ENCODE measurements at places on chromosomes 2 and 18.

GRCh38 chr2:72793798-72794440 lies 31.9 kb downstream of the EXOC6B start:
- no peak for DNase-seq

GRCh38 chr2:131148426-131148825 lies 43.3 kb downstream of the PLEKHB2 start:
- DNase-seq = no peak

DNA sequence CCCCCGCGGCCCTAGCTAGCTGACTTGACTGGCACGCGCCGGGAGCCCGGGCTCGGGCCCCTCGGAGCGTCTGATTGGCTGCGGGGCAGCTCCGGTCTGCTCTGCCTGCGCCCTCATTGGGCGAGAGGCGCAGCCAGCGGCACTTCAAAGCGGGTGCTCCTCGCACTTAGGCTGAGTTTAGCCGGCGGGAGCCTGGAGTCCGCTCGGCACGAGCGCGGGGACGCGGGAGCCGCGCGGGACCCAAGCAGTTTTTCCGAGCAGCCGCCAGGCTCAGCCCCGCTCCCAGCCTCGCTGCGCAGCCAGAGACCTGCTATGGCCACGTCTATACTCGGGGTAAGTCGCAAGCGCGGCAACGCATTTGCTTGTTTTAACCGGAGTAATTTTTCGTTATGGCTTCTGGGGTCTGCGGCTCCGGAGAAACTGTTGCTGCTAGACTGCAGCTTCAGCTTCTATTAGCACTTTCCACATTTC lies at the start of gene SP9:
TSS of gene SP9 (plus strand) at position 174 of the 471 bp plus-strand sequence. CDS start at position 313, 139 bp downstream.
- no peak for DNase-seq

GRCh38 chr2:184004948-184005672 lies 593.2 kb upstream of the ZNF804A start:
- no peak for DNase-seq

DNA sequence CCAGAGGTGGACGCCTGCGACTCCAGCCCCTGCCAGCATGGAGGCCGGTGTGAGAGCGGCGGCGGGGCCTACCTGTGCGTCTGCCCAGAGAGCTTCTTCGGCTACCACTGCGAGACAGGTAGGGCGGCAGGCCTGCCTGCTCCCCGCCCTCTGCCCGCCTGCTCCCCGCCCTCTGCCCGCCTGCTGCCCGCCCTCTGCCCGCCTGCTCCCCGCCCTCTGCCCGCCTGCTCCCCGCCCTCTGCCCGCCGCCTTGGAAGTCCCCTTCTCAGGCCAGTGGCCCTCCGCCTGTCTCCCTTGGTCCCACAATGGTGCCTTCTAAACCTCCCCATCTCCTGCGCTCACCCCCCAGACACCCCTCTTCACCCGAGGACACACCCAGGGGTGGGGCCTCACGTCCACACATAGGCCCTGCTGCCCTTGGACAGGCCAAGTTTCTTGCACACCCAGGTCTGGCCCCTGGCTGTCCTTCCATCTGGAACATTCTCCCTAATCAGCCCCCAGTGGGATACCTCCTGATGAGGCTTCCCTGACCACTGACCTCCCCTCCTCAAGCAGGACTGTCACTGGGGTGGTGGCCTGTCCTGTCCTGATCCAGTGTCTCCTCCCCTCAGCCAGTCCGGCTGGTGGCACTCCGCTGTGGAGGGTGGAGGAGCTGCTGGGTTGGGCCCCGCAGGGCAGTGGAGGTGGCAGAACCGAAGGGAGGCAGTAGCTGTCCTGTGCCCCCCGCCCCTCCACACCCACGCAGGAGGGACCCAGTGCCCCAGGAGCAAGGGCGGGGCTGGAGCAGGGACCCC lies 37.9 kb downstream of the MTERF4 start:
- peak; percentile 31 for DNase-seq
